Stimulated activated CD8-positive, alpha-beta memory T cell treated with anti-CD3 and anti-CD28 coated beads, Interleukin-2, amount 100 ng/mL, for 1 hour (primary cell): ENCODE measurements at places on chromosomes 1 and 21.

DNA sequence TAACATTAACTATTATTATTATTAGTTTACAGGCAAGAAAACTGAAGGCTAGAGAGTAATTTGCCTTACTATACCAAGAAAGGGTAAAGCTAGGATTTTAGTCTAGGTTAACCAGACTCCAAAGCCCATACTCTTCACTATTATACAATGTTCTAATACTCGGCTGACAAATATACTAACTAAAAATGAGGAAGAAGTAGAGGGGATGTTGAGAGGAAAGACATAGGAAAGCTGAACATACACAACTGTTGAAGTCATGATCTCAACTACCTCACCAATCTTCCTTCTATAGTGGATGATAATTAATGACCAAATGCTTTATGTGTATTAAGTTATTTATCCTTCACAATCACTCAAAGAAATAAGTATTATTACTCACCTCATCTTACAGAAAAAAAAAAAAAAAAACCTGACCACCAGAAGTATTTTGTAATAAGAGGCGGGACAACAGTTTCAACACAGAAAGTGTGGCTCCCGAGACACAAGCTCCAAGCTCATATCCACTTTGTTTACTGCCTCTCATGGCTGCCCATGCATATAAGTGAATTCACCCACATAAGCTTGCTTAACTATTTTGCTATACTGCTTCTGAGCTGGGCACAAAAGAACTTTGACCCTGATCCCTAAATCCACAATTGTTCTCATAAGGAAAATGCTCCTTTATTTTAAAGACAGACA is 78.0 kb downstream of the USP1 start:
- no peak for DNase-seq

DNA sequence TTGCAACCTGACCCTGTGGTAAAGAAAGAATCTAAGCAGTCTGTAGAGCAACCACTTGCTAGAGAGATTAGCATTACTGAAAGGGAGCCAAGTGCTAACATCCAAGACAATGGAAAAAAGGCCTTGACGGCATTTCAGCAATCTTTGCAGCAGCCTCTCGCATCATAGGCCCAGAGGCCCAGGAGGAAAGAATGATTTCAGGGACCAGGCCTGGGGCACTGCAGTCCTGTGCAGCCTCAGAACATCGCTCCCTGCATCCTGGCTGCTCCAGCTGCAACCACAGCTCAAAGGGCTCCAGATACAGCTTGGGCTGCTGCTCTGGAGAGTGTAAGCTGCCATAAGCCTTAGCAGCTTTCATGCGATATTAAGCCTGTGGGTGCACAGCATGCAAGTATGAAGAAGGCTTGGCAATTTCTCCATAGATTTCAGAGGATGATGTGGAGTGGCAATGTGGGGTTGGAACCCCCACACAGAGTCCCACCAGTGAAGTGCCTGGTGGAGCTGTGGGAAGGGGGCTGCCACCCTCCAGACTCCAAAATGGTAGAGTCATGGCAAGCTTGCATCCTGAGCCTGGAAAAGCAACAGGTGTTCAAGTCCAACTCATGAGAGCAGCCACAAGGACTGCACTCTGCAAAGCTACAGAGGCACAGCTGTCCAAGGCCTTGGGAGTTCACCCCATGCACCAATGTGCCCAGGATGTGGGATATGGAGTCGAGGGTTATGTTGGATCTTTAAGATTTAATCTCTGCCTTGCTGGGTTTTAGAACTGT is 110.6 kb upstream of the HMGB4 start:
- no peak for DNase-seq

GRCh38 chr1:67683316-67683715 is 1.7 kb upstream of the GADD45A start:
- DNase-seq = no peak

- no peak for DNase-seq
These were observed 225.2 kb upstream of the LYPLAL1 start for GRCh38 chr1:218948446-218948845.

DNA sequence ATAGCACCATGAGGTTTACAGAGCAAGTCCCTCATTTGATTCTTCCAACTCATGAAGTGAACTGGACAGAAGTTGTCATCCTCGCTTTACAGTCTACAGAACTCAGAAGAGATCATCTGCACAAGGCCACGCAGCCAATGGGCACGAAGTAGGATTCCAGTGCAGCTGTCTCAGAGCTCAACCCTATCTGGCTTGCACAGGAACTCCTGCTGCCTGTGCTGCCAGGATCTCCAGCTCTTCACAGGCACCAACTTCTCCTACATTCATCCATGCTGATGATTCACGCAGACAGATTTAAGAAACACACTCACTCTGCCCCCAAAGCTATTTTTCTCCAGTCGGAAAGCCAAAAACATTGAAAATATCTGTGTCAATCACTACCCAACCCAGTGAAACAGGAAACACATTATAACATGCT is 157.0 kb downstream of the RERE start:
- no peak for DNase-seq

- no peak for DNase-seq
These were observed 39.5 kb upstream of the A3GALT2 start for GRCh38 chr1:33360367-33360766.

DNA sequence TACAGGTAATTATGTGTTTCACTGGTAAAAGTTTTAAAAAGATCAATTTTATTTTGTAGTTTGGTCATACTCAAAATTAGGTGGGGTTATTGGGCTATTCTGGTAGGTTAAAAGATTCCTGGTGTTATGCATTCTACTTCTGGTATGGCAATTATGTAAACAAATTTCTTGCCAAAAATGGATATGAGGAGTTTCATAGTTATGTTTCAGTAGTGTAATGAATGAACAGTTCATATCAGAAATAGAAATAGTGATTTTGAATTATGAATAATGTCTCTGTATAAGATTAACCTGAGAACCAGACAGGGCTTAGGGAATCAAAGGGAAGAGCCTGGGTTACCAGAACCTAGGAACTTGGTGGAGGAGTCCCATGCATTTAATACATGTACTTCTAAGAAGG is 15.9 kb downstream of the ATF6 start:
- DNase-seq = no peak

- DNase-seq = no peak
These were observed 7.9 kb upstream of the CLDN14 start for GRCh38 chr21:36487641-36488307.

DNA sequence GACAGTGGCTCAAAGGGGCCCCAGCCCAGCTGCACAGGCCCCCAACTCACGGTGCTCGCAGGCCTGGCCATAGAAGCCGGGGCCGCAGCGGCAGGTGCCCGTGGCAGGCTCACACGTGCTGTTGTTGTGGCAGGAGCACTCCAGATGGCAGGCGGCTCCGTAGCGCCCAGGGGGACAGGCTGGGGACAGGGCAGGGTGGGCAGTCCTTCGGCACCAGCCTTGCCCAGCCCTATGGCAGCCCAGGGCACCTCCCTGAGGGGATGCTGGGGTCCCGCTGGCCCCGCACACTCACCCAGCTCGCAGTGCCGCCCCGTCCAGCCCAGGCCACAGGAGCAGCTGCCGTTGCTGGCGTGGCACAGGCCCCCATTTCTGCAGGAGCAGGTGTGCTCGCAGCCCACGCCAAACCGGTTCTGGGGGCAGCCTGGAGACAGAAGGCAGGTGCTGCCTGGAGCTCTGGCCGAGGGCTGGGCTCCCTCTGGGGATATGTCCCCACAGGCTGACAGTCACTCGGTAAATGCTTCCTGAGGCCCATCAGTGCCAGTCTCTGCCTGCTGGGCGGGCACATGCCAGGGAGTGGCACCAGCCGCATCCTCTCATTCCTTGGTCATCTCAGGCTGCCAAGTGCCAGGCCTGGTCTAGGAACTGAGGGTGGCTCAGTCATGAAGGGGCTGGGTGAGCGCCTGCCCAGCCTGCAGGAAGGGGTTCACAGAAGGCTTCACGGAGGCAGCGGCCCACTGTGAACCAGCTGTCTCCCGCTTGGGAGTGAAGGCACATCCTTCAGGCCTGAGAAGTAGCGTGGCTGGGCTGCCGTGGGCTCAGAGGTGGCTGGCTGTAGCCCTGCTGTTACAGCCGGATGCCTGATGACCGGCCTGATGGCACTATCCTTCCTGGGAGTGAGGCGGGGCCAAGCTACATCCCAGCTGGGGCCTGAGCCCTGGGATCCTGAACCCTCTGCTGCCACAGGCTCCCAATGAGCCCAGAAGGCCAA is 40.1 kb downstream of the ARHGEF16 start:
- no peak for DNase-seq

DNA sequence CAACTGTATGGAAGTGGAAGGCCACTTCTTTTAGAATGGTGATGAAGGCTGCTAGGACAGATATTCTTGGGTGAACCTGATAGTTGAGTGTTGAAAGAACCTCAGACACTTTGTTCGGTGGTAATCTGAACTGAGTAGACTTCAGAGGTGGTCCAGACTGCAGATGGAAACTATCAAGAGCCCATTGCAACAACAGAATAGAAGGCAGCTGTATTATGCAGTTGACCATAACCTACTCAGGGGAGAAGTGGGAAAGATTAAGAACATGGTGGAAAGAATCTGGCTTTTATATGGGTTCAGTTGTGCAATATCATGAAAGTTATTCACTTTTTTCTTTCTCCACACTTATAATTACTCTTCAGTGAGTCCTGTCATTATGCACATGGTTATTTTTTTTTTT is 194.0 kb downstream of the KCNK2 start:
- no peak for DNase-seq

GRCh38 chr21:37463083-37463801 is 96.7 kb downstream of the DYRK1A start:
- DNase-seq = no peak

GRCh38 chr1:95207223-95207935 is 26.6 kb upstream of the RWDD3 start:
- no peak for DNase-seq

GRCh38 chr1:91011726-91012125 is 10.1 kb downstream of the ZNF644 start:
- DNase-seq = no peak

DNA sequence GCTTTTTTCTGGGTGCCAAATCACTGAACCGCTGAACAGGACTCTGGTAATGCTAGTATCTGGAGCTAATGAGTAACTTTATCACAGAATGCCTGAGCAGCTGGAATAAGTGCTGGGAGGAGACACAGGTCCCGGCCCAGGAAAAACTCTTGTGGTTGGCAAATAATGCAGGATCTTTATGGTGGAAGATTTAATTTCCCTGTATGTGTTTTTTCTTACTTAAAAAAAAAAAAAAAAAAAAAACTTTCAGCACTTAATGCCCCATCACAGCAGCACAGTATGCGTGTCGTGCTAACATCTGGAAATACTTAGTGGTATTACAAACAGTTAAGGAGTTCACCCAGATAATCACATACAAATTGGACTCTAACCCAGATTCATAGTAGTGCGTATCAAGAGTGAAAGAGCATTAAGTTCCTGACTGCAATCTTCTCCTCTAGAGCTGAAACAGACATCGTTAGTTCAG is 220.7 kb downstream of the TOMM20 start:
- no peak for DNase-seq

DNA sequence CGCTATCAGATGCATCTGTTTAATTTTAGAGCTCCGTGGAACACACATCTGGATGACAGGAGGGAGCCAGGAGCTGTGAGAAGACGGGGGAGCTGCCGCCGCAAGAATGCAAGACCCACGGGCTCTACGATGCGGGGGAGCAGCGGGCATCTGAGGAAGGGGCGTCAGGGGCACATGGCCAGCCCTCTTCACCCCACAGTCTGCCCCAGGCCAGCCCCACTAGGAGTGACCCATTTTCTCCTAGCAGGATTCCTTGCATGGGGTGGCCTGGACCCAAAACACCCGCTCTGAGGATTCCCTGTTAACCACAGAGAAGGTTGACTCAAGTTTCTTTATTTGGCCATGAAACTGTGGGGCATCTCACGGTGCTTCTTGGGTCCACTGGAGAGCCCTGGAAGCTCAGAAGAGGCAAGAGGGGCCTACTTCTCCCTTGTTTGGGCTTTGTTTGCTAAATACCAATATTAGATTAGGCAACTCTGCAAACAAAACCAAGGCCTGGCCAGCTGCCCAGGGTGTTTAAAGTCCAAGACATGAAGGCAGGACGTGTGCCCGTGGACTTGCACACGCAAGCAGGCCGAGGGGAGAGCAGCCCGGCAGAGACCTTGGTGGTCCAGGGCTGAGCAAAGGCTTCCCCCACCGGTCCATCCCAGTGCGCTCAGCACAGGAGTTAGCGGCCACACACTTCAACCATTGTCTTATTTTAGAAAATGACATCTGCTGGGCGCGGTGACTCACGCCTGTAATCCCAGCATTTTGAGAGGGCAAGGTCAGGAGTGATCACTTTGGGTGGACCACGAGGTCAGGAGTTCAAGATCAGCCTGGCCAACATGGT is 89.8 kb downstream of the DHRS3 start:
- DNase-seq = no peak

- DNase-seq = no peak
These were observed 13.8 kb upstream of the MPZL1 start for GRCh38 chr1:167707942-167708341.

DNA sequence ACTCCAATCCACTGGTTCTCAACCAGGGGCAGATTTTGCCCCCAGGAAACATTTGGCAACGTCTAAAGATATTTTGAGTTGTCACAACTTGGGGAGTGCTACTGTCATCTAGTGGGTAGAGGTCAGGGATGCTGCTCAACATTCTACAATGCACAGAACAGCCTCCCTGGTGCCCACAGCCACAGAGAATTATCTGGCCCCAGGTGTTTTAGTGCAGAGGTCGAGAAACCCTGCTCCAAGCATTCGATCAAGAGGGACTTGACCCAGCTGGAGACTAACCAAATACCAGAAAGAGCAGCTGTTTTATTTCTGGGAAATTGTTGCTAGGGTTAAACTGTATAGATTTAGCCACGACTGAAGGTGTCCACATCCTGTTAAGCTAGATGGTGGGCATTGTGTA is 19.2 kb downstream of the CD247 start:
- no peak for DNase-seq

GRCh38 chr1:47532921-47533792 is 95.3 kb downstream of the FOXD2 start:
- no peak for DNase-seq

DNA sequence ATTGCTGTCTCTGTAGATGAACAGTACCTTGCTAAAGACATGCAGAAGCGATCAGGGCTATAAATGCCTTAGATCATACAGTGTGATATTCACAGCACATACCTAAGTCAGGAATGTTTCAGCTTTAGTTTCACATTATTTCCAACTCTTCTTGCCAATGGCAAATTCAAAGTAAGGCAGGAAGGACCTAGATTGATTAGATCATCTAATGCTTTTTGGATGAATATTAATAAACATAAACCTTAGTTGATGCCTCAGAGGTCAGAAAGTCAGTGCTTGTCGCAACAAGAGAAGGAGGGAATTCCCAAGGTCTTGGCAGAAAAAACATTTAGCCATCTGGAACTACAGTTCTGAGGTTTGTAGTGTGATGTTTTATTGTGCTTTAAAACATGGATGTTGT is 122.3 kb downstream of the TNFSF18 start:
- no peak for DNase-seq

DNA sequence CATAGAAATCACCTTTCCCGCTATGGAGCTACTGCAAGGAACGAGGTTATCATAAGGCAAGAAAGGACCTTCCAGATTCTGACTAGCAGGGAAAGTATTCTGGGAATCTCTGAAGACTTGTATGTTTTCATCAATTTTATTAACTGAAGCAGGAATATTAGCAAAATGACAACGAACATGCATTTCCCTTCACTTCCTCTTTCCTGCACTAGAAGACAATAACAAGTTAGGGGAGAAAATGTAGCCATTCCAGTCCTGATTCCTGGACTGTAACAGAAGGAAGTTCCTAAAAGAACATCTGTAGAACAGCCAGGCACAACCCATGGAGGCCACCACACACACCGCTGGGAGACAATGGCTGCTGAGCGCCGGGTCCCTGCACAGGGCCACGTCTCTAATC is 106.8 kb downstream of the RAVER2 start:
- DNase-seq = no peak

GRCh38 chr1:167196166-167196565 is 24.5 kb upstream of the POU2F1 start:
- DNase-seq = no peak

GRCh38 chr1:207973898-207974568 is 63.1 kb upstream of the CD34 start:
- no peak for DNase-seq
